ENCODE measurements at places on chromosomes 13 and 19.
A peak's percentile ranks its signal among the peaks of the same experiment; 100 is the strongest.

DNA sequence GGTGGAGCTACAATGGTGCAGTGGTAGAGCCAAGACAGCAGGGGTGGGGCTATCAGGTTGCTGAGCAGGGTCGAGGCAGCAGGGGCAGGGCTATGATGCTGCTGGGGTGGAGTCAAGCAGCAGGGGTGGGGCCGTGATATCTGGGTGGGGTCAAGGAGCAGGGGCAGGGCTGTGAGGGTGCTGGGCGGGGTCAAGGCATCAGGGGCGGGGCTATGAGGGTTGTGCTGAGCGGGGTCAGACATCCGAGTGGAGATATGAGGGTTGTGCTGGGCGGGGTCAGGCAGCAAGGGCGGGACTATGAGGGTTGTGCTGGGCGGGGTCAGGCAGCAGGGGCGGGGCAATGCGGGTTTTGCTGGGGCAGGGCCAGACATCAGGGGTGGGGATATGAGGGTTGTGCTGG, 14.7 kb downstream of the HCN2 start:
- peak; percentile 29 for DNase-seq

GRCh38 chr13:61078976-61079770, 336.5 kb downstream of the PCDH20 start:
- DNase-seq = no peak

- no peak for DNase-seq
These were observed 34.0 kb downstream of the DPF1 start for GRCh38 chr19:38190061-38190460.

DNA sequence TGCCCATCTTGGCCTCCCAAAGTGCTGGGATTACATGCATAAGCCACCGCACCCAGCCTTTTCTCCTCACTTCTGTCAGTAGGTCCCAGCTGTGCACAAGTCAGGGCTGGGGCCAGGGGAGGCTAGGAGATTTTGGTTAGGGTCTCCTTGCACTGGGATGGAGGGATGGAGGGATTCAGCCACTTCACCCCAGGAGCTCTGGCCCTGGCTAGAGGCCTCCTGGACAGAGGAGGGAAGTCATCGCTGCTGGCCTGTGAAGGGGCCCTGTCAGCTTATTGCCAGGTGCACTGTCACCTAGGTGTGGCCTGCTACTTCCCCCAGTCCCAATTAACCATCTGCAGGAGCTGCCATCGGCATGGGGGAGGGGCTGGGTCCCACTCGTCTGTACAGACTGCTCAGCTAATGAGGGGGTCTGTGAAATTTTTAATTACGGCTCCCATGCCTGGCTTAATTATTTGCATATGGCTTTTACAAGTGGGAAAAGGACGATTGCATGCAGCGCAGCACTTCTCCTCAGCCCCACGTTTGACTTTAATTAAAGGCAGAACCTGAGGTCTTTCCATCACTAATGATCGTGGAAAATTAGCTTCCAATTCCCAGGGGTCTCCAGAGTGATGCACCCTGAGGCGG, 52.4 kb downstream of the CHST8 start:
- no peak for DNase-seq

GRCh38 chr19:8688930-8689329, 9.7 kb downstream of the ACTL9 start:
- no peak for DNase-seq

DNA sequence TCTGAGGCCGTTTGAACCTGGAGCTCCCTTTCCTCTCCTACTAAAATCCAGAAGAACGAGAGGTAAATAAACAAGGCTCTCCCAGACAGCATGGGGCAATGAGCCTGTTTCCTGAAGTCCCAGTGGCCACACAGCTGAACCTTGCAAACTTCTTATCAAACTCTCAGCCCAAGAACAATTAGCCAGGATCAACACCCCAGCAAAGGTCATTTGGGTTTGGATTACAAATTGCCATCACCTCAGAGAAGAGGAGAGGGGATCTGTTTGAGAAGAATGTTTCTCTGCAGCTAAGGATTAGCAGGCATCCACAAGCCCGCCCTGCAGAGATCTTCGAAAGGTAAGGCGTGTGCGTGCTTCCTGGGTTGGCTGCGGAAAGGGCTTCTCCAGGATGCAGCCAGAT, 201.9 kb upstream of the SOX1 start:
- DNase-seq = no peak

GRCh38 chr19:49441210-49441959, at the start of gene SLC17A7:
Gene SLC17A7, minus strand, starts transcription at chr19:49441527. Its CDS starts 148 bp downstream, at chr19:49441379.
- no peak for DNase-seq

DNA sequence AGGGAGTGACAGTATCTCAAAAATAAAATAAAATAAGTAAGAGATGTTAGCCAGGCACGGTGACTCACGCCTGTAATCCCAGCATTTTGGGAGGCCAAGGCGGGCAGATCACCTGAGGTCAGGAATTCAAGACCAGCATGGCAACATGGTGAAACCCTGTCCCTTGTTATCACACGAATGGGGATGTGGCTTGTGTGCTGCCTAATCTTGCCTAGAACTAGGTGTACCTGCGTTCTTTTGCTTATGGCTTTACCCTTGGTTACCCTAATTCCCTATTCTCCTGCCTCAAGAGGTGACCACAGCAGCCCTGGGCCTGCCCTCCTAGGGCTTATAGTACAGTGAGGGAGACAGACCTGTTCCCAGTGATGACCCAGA, 6.3 kb upstream of the PVR start:
- no peak for DNase-seq

GRCh38 chr13:39038569-39039030, 344 bp downstream of the NHLRC3 start:
- no peak for DNase-seq

DNA sequence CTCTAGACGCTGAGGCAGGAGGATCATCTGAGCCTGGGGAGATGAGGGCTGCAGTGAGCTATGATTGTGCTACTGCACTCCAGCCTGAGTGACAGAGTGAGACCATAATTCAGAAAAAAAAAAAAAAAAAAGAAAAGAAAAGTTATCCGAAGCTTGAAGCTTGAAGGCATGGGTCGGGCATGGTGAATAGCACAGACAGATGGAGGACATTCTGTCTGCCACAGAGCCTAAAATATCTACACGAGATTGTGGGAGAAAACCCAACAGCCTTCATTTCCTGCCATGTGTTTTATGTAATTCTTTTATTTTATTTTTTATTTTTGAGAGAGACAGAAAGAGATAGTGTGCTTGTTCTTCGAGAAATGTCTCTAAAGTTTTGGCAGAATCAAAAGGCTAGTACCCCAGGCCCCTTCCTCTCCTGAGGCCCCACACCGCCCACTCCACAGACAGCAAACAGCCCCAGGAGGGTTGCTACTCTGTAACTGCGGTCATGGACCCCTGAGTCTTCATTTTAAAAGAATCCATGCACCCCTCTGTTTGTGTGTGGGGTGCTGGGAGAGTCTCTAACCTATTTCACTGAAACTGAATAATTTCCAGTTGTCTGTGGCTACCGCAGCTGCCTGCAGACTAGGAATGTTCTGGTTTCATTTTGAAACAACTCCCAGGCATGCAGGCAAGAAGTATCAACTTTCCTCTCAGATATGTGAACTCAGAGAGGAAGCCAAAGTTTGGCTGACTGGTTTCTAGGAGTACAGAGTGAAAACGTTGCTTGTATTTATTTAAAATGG, 38.4 kb upstream of the RCBTB2 start:
- DNase-seq = no peak

DNA sequence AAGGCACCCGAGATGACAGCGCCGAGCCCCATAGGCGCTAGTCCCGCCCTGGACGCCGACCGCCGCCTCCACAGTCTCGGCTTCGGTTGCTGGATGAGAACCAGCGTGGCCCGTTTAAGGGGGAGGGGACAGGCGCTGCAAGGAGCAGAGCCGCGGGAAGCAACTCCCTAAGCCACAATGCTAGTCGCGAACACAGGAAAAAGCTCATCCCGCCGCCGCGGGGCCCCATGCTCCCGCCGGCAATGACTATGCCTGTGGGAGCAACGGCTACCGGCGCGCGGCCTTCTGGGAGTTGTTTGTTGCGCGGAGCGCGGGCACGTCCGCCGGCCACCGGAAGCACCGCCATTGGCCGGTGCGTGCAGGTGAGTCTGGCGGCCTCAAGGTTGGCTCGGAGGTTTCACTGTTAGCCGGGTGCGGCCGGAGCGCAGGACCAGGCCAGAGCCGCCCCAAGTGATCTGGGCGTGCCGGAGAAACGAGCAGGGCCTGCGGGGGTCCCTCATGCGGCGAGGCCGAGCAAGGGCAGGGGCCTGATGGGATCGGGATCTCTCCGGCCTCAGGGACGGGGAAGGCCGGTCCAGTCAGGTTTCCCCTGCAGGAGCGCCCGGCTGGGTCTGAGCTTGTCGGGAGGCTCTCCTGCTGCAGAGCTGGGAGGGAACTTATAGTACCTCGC, at the start of gene ZNF544:
TSS of gene ZNF544 (plus strand) at position 330 of the 670 bp plus-strand sequence. CDS start 15,110 bp downstream, outside the sequence.
- DNase-seq = peak; percentile 65

DNA sequence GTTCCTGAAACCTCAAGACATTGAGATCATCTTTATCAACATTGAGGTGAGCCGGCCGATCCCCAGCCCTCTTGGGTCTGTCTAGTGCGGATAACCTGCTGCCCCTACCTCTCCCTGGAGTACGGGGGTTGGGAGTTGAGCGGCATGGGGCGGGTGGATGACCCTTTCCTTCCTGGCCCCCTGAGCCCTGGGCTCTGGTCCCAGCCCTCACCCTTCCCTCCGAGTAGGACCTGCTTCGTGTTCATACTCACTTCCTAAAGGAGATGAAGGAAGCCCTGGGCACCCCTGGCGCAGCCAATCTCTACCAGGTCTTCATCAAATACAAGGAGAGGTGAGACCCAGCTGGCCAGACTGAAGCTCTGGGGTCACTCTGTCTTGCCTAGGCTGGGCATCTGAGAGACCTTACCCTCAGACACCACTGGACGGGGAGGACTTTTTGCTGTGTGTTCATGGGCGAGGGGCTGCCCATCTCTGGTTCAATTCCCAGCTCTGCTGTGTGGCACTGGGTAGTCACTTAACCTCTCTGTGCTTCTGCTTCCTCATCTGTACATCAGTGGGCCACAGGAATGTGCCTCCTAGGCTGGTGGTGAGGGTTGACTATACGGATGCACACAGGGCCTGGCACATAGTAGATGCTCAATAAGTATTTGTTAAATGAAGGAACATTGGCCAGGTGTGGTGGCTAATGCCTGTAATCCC, 52.7 kb downstream of the VAV1 start:
- DNase-seq = no peak

- no peak for DNase-seq
These were observed 30.7 kb upstream of the WASF3 start for GRCh38 chr13:26526702-26527216.

DNA sequence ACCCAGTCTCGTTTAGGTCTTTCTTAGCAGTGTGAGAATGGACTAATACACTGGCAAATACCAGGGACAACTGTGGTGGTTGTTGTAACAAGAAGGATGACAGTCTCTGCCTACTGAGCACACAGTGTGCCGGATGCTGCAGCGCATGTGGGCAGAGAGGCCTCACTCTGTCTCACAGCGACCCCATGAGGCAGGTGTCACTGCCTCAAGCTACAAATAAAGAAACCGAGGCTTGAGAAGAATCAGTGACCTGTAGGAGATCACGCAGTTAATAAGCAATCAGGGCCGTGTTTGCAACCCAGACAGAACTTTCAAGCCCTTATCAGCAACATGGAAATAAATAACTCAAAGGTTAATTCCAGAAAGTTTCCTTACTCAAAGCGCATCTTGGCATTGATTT, 40.5 kb upstream of the GAS6 start:
- no peak for DNase-seq

DNA sequence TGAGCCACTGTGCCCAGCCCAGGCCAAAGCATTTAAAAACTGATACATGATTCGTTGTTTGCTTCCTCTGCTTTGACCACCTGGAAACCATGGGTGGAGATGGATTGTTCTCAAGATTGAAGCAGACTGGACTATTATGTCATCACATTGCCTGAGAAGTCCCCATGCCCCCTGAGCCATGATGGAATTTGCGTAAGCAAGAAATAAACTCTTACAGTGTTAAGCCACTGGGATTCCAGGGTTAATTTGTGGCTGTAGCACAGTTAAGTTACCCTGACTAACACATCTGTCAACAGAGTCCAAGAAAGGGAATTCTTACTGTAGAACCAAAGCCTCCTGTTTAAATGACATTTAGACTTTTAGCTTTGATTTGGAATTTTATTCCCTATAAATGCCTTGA, 19.4 kb upstream of the DHRS12 start:
- DNase-seq = no peak

DNA sequence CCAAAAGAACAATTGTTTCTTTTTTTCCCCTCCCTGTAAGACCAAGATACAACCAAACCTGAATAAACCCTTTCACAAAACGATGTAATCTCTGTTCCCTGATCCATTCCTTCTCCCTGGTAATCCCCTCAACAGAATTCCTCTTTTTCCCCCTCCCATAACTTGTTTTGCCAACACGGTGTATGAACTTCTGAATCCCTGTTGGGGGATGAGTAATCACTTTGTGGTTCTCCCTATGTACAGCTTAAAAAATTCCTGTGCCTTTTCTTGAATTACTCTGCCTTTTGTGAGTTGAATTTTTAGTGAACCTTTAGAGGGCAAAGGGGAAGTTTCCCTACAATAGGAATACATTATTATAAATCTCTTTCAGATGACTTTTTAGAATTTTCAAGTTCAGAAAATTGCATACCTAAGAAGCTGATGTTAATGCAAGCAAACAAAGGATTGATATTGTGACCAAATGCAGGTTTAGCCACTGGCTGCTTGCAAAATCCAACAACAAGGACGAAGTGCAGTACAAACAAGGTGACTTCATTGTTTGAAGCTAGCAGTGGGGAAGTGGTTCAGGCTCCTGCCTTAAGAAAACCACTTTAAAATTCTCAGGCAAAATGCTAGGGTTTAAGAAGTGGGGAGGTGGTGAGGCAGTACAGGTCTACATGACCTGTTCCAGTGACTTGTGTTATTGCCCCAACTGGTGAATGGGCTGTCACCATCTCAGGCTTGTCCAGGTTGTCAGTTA, 15.0 kb upstream of the EPSTI1 start:
- no peak for DNase-seq

DNA sequence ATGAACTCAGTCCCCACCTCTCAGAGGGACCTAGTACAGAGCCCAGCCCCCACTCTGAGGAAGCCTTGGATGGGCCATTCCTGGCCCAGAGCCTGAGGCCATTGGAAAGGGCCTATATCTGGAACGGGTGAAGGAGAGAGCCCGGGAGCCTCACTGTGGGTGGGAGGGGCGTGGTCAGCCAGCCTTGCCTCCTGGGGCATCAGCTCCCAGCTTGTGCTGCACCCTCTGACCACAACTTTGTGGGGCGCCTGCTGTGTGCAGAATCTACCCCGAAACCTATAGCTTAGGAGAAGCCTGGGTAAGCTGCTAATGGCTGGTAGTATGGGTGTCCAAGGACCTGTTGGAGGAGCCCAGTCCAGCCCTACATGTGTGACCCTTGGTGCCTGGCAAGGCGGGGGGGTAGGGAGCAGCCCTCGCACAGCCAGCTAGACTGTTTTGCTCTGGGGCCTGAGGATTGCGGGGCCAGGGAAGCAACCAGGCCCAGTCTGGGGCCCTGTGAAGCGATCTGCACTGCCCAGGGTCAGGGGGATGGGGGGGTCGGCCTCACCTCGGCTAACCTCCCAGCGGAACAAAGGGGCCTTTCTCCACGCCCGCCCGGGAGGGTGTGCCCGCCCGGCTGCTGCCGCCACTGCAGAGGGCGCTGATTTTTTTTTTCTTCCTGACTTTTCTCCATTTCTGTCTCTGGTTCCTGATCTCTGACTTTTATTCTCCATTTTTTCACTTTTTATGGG, 42.3 kb downstream of the LYL1 start:
- no peak for DNase-seq

- DNase-seq = no peak
These were observed 47.8 kb upstream of the KPNA3 start for GRCh38 chr13:49840266-49840665.

Data from NCI-H2029 (cell line).